Left cardiac atrium (tissue), 4 donors: ENCODE measurements at places on chromosomes 7 and 10. TPM values are rescaled to one million over a fixed set of nuclear protein-coding genes. Genes with fewer than 3 reads are reported as not detected.

Gene SPAM1
- not detected for total RNA-seq

Gene CNPY1
- total RNA-seq, result not detected

Gene SLC25A13
- 20.4 TPM for total RNA-seq

Gene CPXM2
- total RNA-seq, result 12.5 TPM

Gene IFIT1B
- total RNA-seq, result not detected

Gene GNAI1
- 16.0 TPM for total RNA-seq

Gene HOXA13
- not detected for total RNA-seq

Gene ABCC2
- total RNA-seq, result 0.53 TPM

Gene CRHR2
- 0.44 TPM for total RNA-seq

Gene STEAP1
- 6.1 TPM for total RNA-seq

Gene HMX3
- total RNA-seq, result 0.21 TPM
